ENCODE measurements at places on chromosomes 1 and 21.
A peak's percentile ranks its signal among the peaks of the same experiment; 100 is the strongest.

- peak; percentile 70 for DNase-seq
Observed at GRCh38 chr1:26696654-26697430, 1.0 kb downstream of the ARID1A start.

DNA sequence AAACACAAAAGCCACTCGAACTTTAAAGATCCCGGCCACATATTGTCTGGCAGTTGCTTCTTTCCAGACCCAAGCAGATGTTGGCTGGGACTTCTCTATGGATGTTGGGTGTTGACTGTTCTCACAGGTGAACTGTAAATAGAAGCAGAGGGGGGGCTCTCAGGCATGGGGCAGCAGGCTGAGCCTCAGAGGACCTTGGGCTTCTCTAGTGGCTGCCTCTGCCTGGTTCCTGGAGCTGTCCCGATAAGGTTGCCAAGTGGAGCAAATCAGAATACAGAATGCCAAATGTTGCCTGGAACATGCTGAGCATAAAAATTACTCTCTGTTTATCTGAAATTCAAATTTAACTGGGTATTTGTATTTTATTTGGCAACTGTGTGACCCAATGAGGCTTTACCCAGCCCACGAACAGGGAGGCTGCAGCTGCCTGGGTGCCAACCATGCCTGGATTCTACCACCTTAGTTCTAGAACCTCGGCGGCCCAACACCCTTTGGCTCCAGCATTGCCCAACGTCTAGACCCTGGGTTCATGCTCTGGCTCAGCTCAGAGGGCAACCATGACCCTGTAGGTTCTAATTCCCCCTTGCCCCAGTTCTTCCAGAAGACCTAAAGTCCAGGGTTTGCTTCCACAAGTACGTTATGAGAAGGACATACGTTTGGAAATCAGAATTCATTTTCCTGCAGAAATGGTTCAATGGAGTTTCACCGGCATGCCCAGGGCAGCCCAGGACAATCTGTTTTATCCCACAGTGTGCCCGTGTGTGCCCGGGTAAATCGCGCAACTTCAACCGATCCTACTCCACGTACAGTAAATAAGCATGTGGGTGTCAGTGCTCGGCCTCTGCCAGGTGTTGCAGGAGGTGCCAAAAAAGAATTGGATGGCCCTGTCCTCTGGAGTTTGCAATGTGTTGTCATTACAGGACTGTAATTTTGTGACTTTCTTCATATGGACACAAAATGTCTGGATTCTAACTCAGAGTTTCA, 5.4 kb upstream of the SLC45A1 start:
- no peak for DNase-seq

GRCh38 chr1:199778324-199778955, 249.1 kb upstream of the NR5A2 start:
- DNase-seq, result no peak

DNA sequence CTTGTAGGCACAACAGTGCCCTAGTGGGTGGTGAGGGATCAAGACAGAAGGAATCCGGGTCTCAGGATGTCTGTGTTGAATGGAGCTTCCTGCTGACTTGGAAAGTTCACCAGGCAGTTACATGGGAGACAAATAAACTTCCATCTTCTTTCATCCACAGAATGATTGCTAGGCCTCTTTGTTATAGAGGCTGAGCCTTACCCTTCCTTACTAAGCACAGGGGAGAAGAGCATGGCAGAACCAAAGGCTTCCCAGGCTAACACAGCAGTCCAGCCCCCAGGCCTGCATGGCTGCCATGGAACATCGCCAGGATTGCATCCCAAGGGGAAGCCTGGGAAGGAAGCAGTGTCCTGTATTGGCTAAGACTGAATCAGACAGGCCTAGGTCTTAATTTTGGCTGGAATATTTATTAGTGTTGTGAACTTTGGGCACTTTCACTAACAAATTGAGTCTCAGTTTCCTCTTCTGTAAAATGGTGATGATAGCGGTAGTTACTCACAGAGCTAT, 18.7 kb downstream of the HEYL start:
- DNase-seq, result no peak

DNA sequence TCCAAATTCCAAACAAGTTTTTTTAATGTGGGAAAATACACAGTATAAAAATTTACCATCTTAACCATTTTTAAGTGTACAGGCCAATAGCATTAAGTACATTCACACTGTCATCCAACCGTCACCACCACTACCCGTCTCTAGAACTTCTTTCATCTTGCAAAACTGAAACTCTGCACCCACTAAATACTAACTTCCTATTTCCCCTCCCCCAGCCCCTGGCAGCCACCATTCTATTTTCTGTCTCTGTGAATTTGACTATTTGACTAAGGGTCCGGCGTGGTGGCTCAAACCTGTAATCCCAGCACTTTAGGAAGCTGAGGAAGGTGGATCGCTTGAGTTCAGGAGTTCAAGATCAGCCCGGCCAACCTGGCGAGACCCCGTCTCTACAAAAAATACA, 36.1 kb downstream of the CLSTN1 start:
- DNase-seq, result peak; percentile 34

- DNase-seq, result no peak
Observed at GRCh38 chr1:115530407-115530806, 111.4 kb upstream of the VANGL1 start.

DNA sequence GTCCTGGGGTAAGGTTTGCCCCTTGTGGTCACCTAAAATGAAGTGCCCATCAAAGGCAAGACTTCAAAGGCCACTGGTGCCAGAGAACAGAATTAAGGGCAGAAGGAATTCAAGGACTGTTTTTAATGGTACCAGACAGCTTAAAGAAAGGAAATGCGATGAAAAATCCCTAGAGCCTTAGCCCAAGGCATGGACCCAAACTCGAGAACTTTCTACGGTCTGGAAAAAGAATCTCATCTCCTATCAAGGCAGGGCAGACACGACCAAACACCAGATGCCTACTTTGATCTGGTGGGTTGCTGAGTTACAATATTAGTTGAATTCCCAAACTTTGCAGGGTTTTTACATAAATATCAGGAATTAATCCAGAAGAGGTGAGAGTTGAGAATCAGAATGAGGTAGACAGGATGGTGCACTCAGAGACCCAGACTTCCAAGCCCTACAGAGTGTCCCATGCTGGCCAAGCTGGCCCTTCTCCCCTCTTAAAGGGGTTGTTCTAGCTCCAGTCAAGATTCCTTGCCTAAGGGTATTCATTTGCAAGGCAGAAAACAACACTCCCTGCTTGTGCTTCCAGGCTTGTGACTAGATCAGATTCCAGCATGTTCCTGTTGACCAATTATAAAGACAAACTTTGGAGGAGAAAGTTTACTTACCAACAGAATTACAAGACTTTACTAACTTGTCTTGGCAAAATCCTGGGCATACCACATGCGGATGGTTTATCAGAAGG, 48.0 kb downstream of the EDN2 start:
- DNase-seq, result no peak

GRCh38 chr1:233376382-233377110, 49.0 kb downstream of the MAP3K21 start:
- no peak for DNase-seq

DNA sequence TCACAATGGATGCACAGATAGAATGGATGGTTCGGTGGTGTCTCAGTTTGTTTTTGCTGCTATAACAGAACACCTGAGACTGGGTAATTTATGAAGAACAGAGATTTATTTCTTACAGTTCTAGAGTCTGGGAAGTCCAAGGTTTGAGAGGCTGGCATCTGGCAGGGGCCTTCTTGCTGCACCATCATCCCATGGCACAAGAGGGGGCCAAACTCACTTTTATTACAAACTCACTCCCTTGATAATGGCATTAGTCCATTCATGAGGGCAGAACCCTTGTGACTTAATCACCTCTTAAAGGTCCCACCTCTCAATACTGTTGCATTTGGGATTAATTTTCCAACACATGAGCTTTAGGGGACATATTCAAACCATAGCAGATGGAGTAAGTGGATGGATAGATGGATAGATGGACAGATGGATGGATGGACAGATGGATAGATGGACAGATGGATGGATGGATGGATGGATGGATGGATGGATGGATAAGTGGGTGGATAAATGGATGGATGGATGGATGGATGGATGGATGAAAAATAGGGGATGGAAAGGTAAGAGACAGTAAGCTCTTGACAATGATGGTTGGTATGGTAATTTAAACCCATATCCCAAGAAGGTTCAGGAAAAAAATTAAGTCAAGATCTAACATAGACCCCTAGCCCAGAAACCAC, 16.5 kb downstream of the CAMK2N1 start:
- no peak for DNase-seq

DNA sequence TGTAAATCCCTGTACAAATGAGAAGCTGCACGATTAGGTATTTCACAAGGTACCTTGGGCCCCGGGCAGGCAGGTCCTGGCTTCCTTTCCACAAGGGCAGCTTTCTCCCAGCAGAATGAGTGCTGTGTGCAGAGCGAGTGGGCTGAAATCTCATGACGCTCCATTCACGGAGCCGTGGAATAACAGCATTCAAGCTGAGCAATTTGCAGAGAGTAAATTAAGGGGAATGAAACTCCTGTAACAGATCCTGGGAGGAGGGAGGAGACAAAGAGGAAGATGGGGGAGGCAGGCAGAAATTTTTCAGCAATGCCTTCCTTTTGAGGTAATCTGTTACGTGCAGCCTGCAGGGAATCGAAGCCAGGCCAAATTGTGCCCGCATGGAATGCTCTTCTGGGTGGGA, 239.9 kb downstream of the TNR start:
- DNase-seq, result no peak

DNA sequence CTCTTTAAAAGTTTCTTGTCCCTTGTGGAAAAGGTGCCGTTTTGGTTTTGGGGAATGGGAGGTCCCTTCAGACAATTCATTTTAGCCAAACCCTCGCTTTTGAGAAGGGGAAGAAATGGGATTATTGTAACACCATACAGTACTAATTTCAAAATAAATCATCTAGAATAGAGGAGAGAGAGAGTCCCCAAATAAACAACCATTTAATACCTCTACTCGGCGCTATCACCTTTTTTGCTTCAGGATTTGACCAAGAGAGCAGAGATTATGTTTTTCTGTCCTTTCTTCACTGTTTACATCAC, 770 bp upstream of the RC3H1 start:
- peak; percentile 3 for DNase-seq

DNA sequence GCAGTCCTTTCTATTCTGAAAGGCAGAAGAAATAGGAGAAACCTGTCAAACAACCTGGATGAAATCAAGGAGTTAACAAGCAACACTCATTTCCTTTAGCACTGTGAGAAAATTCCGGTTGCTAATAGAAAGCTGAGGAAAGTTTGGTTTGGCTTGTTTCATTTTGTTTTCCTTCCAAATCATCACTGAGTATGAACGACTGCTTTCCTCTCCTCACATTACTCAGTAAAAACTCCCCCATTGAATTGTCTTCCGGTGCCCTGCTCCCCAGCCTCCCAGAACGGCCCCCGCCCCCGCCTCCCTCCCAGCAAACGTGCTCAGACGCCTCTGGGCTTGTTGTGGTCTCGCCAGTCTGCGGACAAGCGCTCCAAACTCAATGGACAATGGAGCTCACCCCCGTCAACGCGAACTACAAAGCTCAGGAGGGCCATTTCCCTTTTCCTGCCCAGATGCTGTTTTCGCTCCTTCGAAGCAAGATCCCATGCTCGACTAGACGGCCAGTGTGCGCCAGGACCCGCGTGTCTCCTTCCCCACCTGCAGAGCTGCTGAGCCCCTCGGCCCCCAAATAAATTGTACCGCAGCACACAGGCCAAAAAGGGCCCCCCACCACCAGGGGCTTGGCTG, 747 bp downstream of the STX6 start:
- DNase-seq, result peak; percentile 65

DNA sequence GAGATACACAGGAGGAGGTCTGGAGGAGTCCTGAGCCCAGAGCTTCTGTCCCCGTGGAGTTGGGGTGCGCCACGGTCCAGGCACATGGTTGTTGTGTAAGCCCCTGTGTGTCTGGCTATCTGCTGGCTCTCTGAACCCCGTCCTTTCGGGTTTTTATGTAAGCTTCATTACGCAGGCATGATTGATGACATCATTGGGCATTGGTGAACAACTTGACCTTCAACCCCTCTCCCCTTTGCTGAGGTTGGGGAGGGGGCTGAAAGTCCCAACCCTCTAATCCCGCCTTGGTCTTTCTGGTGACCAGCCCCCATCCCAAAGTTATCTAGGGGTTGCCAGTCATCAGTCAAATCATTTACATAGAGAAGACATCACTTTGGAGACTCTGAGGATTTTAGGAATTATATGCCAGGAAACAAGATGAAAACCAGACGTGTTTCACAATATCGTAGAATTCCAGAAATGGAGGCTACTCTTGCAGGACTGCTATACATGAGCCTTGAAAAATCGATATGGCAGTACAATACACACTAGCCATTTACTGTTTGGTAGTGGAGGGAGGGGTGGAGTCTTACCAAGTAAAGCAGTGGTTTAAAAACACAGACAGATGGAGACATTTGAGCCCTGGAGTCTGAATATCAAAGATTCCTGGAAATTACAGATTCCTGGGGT, 69.8 kb upstream of the SCAF4 start:
- no peak for DNase-seq

DNA sequence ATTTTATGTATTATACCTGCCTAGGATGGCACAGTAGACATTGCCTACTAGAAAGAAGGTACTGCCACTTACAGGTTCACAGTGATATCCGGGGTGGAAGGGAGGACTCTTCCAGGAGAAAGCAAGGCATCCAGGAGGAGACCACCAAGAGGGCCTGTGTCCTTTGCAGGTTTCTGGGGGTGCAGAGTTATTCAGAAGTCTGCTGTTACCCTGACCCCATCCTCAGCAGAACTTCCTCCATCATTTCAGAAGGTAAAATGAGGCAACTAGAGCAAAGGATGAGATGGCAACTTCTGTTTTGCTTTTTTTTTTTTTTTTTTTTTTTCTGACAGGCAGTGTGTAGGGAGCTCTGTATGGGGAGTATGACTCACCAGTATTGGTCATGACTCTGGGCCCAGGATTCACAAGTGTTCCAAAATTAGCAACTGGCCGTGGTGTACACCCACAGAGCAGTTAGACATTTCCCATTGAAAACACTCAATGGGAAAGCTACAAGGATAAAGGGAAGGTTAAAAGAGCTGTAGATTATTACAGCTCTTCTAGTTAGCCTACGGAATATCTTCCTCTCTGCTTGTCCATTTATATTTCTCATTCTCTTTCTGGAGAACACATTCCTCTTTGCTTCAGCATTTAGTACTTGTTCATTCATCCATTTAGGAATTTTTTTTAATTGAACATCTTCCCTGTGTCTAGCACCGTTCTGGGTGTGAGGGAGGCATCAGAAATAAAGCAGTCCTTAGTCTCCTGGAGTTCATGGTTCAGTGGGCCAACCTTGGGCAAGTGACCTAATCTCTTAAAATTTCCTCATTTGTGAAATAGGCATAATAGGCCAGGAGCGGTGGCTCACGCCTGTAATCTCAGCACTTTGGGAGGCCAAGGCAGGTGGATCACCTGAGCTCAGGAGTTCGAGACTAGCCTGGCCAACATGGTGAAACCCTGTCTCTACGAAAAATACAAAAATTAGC, 50.5 kb upstream of the PPP2R5A start:
- peak; percentile 57 for DNase-seq

Data from CD4-positive, alpha-beta T cell treated with Interleukin-4 for 1 hour (primary cell).